ENCODE measurements at places on chromosomes 11 and 22. TPM values are rescaled to one million over a fixed set of nuclear protein-coding genes. Genes with fewer than 3 reads are reported as not detected.

- no peak for DNase-seq
Observed at GRCh38 chr11:35065566-35065965, 73.4 kb upstream of the CD44 start.

DNA sequence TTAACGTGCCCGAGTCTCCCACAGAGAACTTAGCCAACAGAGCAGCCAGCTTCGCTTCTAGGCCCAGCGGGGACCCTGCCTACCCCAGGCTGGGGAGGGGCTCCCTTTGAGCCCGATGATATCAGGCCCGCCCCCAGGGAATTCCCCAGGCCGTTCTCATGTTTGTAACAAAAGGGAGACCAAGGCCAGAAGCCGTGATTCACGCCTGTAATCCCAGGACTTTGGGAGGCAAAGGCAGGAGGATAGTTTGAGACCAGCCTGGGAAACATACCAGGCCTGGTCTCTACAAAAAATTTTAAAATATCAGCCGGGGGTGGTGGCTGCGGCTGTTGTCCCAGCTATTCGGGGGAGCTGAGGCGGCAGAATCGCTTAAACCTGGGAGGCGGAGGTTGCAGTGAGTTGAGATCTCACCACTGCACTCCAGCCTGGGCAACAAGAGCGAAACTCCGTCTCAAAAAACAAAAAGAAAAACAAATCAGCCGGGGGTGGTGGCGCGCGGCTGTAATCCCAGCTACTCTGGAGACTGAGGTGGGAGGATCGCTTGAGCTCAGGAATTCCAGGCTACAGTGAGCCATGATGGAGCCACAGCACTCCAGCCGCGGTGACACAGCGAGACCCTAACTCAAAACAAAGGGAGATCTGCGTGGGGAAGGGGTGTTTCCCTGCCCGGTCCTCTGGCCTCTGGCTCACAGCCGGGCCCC lies 1.7 kb downstream of the DRD4 start:
- peak; percentile 63 for DNase-seq

- DNase-seq = peak; percentile 82
Observed at GRCh38 chr11:1568441-1568911, 3.6 kb downstream of the DUSP8 start.

GRCh38 chr11:34126959-34127848 lies 21.8 kb downstream of the NAT10 start:
- no peak for DNase-seq

DNA sequence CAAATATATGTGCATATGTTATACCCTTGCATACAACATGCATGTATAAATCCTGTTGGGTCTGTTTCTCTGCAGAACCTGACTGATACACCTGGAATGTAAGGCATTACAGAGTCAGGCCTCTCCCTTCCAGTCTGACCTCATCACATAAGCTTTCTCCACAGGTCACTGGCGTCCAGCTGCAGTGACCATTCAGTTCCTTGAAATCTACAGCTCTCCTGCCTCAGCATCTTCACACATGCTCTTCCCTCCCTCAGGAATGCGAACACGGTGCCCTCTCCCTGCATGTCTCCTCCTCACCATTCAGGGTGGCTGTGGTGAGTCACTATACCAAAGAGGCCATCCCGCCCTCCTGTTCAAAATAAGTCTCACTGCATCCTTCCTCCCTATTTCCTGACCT lies 657.8 kb upstream of the B3GAT1 start:
- DNase-seq = no peak

- DNase-seq = no peak
Observed at GRCh38 chr11:112178428-112178827, 3.1 kb downstream of the BCO2 start.

GRCh38 chr11:61836193-61836592 lies 8.1 kb downstream of the FADS2 start:
- no peak for DNase-seq

GRCh38 chr11:16126362-16126761 lies 230.0 kb downstream of the SOX6 start:
- no peak for DNase-seq

DNA sequence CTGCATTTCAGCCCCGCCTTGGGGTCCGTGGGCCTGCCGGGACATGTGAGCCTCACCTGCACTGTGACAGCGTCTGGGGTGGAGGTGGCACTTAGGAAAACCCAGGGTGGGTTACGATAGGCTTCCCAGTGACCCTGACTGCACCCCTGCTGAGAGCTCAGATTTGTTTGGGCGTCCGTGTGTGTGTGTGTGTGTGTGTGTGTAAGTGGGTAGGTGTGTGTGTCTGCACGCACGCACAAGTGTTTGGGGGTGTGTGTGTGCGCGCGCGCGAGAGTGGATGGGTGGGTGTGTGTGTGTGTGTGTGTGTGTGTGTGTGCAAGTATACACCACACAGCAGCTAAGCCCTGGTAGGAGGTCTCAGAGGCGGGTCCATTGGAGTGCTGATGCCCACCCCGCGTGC lies 12.1 kb upstream of the ARHGAP8 start:
- DNase-seq = no peak

DNA sequence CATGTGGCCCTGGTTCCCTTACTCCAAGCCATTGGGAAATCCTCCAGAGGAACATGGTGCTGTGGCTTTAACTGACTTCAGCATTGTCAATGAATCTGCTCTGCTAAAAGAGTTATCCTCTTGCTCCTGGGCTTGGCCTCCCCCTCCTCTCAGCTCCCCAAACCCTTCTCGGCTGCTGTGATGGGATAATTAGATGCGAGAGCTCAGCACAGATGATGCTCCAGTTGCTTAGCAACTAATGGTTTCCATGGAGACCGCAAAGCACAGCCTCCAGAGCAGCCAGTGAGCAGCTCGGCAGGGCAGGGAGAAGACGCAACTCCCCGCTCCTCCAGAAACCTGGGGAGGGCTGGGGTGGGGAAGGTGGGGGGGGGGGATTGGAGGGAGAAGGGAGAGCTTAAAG lies 2.8 kb upstream of the UPK2 start:
- no peak for DNase-seq

GRCh38 chr11:67631411-67631810 lies 1.7 kb upstream of the NUDT8 start:
- no peak for DNase-seq

DNA sequence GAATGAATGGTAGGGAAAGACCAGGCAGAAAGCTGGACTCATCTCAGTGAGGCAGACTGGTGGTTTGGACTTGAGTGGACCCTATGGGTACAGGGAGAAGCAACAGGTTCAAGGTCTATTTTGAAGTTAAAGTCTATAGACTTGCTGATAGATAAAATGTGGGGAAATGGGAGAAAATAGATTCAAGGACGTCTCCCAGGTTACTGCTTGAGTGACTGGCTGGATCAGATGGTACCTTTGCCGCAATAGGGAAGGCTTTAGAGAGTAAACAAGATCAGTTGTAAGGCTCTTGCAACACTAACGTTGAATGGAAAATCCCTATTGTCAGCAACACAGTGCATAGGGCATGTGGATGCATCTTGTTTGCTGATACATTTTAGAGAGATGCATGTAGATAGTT lies 27.4 kb downstream of the SEZ6L start:
- DNase-seq = no peak

DNA sequence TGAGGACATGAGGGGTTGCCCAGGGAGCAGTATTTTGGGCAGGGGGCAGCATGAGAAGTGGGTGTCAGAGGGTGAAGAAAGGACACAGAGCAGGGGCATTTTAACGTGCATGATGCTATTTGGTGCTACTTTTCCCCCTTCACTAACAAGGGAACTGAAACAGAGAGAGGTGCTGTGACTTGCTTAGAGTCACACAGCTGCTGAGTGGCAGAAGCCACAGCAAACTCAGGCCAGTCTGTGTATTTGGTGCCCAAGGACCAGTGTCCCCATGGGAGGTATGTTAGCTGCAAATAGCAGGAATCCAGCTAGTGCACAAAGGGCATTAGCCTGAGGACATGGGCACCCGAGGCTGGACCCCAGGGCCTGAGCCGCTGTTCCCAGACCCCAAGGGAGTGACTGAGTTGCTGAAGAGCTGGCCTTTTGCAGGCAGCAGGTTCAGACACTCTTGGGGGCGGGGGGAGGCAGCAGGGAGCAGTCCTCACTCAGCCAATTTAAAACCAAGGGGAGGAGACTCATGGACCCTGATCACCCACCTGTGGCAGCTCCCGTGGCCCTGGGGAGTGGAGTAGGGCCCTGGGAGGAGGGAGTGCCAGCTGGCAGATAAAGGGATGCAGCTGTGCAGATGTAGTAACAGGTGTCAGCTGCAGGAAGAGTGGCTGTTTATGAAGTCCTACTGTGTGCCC lies 14.6 kb downstream of the PARVG start:
- no peak for DNase-seq

DNA sequence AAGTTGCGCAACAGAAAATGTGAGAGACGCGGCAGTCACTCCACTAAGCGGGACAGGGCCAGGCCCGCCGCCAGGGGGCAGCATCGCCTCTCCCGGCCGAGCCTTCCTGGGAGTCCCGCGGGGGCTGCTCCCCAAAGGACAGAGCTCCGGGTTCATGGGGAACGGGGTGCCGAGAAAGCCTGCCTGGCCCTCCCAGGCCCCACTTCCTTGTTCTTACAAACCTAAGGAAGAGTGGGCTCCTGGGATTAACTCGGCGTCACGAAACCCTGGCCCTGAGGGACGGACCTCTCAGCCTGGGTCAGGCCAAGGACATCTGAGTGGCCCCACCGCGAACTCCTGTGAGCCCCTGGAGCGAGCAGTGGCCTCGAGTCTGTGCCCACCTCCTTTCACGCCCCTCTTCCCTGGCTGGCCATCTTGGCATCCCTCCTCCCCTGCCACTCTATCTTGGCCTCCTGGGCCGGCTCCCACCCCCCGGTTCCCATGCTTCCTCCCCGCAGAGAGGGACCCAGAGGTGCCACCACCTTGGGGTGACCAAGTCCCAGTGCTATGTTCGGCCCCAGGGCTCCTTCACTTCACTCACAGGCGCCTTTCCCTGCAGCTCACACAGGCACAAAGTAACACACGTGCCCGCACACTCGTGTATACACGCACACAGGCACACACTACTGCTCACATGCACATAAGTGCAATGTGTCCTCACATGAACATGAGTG lies 99.9 kb upstream of the FGF3 start:
- DNase-seq = peak; percentile 38

GRCh38 chr11:21895686-21896085 lies 297.2 kb upstream of the ANO5 start:
- no peak for DNase-seq

GRCh38 chr11:133619397-133619796 lies 87.1 kb upstream of the OPCML start:
- DNase-seq = no peak

GRCh38 chr11:18790883-18791206 lies 753 bp downstream of the PTPN5 start:
- no peak for DNase-seq

- DNase-seq = peak; percentile 94
Observed at GRCh38 chr22:21014202-21014725, 701 bp upstream of the P2RX6 start.

DNA sequence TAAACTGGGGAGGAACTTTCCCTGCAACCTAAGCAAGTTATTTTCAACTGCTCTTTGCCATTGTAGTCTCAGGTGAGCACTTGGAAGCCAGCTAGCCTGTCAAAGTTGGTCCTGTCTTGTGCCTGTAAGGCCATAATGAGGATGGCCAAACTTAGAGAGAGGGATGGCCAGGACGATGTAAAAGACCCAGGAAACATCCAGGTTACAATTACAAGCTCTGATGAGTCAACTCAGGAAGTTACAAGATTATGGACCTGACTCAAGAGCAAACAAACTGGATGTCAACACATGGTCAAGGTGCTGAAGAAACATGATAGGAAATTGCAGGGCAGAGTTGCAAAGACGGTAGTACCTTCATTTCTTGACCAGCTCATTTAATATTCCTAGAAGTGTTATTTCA lies 1.6 kb downstream of the GTPBP1 start:
- no peak for DNase-seq

DNA sequence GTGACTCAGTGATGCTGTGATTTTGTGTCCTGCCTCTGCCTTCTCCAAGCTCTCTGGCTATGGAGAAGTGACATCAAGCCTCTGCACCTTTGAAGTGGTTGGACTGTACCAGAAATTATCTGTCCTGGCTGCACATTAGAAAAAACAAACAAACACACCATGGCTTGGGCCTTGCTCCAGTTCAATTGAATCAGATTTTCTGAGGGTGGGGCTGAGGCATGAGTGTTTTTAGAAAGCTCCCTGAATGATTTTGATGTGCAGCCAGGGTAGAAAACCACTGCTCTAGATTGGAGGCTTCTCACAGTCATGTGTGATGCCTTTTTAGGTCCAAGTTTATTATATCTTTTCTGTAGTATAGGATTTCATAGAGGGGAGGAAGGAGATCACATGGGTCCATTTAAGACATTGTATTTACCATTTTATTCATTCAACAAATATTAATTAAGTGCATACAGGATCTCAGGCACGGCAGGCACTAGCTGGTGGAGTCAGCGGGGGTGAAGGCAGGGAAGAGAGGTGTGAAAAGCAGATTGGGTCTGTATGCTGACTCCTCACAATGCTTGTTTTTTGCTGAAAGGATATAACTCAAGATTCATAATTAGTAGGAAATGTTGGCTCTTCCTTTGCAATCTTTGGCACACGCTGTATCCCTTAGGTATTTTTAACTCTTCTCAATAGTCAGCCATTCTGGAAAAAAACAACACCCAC lies 7.1 kb upstream of the VSTM5 start:
- no peak for DNase-seq

- DNase-seq = no peak
Observed at GRCh38 chr22:35842954-35843353, 125.3 kb downstream of the APOL5 start.

DNA sequence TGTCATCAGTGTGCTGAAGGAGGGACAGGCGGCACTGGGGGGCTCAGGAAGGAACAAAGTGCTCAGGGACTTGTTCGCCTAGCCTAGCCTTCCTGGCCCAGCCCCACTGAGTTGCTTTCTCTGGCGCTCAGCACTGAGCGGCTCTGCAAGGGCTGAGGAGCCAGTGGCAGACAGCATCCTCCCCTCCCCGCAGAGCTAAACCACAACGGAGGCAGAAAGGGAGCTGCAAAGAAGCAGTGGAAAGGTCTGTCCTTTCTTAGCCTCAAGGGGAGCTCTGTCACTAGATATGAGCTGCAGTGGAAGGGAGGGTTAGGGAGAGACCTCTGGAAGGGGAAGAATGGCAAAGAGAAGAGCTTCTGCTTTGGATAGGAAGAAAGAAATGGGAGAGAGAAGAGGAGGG lies 89.7 kb upstream of the PHOX2A start:
- DNase-seq = peak; percentile 66

DNA sequence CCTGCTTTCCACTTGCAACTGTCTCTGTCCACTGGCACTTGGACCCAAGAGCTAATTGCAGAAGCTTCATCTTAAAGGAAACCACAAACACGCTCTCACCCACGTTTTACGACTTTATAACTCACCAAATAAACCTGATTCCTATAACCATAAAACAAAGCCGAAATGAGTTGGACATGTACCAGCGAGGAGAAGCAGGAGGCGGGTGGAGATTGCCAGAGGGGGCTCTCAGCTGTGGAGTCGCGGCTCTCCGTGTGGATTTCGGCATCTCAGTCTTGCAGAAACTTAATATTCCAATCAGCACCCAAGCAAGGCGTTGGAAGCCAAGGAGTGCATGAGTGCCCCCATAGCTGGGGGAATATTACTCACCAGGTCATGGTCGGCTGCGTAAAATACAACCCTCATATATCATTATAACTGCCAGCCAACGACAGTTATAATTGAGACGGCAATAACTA lies 483.6 kb downstream of the MN1 start:
- DNase-seq = no peak

Gene OTOG
- total RNA-seq = 2.4 TPM

Gene SCGB1C1
- total RNA-seq = not detected

Gene OR5AN1
- total RNA-seq = not detected

Gene CELF1
- 194 TPM for total RNA-seq

Gene GAL3ST1
- 11.0 TPM for total RNA-seq

Gene KCNJ4
- 2.3 TPM for total RNA-seq

Gene CCDC73
- total RNA-seq = not detected

Gene TSGA10IP
- 1.9 TPM for total RNA-seq

Gene DRD4
- 3.4 TPM for total RNA-seq

Data from H1 (cell line).